ENCODE measurements at places on chromosomes 7 and 10. TPM values are rescaled to one million over a fixed set of nuclear protein-coding genes. Genes with fewer than 3 reads are reported as not detected.

ATRNL1 gene
- total RNA-seq = 0.38 TPM

SH2B2 gene
- total RNA-seq = 2.4 TPM

LIPM gene
- not detected for total RNA-seq

CNTNAP2 gene
- total RNA-seq = 1.1 TPM

SLC26A3 gene
- not detected for total RNA-seq

NUDCD3 gene
- 83.7 TPM for total RNA-seq

DPYSL4 gene
- total RNA-seq = 9.9 TPM

OR2A1 gene
- total RNA-seq = not detected

Data from left cardiac atrium (tissue), 4 donors.